ENCODE measurements at places on chromosomes 7 and 10.

GRCh38 chr7:84317536-84317935 lies 122.9 kb upstream of the SEMA3A start:
- DNase-seq: no peak

GRCh38 chr7:141679014-141679413 lies 23.0 kb downstream of the DENND11 start:
- DNase-seq: no peak

- DNase-seq: no peak
Measured at GRCh38 chr10:96365571-96365970, 6.8 kb upstream of the OPALIN start.

DNA sequence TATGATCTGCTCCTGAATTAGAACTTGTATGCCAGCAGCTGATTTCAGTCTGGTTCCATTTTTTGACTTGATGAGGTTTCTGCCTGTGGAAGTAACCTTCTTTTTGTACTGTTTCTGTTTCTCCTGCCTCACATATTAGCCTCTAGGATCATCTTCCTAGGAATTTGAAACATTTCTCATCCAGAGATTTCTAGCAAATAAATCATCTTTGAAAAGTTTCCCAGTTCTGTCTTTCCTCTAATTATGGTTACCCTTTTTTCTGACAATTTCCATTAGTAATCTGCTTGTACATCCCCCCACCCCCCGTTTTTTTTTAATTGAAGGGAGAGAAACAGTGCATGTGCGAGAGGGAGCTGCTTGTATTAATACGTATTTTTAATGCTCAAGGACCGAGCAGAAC lies 92.2 kb downstream of the NRF1 start:
- DNase-seq: no peak

DNA sequence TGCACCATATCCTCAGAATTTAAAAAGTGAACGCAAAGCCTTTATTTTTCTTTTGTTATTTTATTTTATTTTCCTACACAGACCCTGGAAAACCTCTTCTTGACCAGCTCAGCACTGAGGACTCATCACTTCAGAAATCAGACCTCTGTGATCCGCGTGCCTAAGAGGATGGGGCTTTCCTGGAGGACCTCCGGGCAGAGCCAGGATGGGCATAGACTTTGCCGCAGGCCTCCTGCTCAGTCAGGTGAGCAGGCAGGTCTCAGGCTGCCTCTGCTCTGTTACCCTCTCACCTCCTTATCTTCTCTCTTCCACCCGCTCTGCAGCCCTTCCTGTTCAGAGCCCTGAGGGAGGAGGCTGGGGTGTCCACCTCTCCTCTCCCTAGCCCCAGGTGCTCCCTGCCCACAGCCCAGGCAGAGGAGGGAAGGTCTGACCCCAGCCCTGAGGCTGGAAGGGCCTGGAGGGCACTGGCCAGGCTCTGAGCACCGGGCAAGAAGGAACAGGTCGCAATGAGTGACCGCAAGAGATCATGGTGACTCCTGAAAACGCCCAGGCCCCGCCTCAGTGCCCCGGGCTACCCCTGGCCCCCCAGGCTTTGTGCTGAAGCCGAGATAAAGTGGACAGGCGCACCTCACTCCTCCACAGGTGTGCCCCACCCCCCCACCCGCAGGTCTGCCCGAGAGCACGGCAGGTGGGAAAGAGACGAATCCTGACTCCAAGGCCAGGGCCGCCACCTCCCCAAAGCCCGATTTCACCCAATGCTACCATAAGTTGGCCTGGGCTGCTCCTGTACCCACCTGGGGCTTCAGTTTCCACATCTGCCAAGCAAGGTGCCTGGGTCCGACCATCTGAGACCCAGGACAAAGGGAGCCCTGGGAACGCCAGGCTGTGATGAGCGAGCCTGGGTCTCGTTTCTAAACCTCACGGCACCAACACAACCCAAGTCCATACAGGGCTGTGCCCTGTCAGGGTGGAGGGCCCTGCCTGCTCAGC lies 2.8 kb downstream of the CALML5 start:
- DNase-seq: no peak

- no peak for DNase-seq
Measured at GRCh38 chr7:12158334-12159060, 52.6 kb upstream of the TMEM106B start.
